CD4-positive, alpha-beta T cell treated with Interleukin-1 beta for 1 hour (primary cell): ENCODE measurements at places on chromosomes 6 and 20.

DNA sequence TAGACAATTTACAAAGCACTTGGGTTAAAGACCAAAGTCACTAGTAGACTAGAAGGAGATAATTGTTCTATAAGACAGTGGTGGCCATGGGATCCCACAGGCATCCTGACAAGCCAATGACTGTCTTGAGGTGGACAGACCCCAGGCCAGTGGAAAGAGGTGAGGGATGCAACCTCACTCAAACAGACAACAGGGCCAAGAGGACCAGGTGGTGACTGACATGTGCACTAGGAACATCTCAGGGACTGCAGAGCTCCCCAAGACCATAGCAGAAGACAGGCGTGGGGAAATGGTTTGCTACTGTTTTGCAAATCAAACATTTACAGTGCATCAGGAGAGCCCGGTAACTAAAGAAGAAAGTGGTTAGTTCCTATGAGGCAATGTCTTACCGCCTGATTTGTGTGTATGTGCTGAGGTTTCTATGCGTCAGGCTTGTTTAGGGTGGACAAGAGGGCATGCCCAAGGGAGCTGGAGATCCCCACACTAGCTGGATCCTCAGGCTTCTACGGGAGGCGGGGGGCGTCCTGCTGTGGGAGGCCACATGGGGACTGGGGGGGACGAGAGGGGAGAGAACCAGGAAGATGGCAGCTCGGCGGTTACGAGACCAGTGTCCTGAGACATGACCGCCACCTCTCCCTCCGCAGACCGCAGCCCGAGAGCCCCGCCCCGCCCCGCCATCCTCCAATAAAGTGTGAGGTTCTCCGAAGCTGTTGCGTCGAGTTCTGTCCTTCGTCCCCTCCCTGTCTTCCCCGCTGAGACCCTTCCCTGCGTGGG is 623 bp upstream of the MRPS26 start:
- DNase-seq, result peak; percentile 61

- DNase-seq, result no peak
Measured at GRCh38 chr6:107361753-107362604, 97.4 kb downstream of the PDSS2 start.

- no peak for DNase-seq
Measured at GRCh38 chr6:2959909-2960719, 11.3 kb downstream of the SERPINB6 start.

DNA sequence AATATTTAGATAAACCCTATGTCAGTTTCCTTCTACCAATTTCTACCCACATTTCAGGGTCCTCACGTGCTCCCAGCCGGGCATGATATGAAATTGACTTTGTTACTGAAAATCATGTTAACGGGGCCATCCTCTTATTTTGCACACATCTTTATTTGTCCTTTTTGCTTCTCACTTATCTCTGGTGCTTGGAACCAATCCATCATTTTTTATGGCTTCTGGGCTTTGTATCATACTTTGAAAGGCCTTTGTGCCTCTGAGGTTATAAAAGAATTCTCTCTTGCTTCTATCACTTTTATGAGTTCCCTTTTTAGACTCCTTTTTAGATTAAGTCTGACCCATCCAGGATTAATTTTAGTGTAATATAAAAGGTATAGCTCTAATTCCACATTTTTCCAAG is 117.1 kb upstream of the PRND start:
- no peak for DNase-seq

GRCh38 chr6:132132924-132133639 is 181.9 kb upstream of the CCN2 start:
- no peak for DNase-seq

- no peak for DNase-seq
Measured at GRCh38 chr6:44129841-44130322, 2.5 kb downstream of the TMEM63B start.

DNA sequence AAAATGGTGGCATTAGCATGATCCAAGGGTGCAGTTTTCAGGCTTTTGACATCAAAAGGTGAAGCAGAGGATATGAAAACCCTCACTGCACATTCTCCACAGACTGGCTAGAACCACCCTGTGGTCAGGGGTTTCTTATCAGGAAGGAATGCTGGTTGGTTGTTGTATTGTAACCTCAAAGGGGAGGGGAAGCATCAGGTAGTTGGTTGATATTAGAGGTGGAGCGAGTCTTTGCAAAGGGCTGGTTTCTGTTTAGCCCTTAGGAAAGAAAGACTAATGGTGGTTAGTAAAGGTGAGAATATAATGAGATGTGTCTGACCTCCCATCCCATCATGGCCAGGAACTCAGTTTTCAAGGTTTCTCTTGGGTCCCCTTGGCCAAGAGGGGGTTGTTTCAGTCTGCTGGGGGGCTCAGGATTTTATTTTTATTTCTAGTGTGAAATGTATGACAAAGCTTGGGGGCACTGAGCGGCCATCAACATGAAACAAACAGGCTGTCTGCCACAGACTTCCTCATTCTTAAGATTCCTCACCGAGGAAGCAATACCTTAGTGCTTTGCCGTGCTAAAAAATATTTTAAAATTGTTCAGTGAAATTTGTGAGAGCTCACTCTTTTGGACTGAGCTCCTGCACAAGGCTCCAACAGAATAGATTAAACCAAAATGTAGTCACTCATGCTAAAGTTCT is 47.5 kb upstream of the PROKR2 start:
- no peak for DNase-seq

DNA sequence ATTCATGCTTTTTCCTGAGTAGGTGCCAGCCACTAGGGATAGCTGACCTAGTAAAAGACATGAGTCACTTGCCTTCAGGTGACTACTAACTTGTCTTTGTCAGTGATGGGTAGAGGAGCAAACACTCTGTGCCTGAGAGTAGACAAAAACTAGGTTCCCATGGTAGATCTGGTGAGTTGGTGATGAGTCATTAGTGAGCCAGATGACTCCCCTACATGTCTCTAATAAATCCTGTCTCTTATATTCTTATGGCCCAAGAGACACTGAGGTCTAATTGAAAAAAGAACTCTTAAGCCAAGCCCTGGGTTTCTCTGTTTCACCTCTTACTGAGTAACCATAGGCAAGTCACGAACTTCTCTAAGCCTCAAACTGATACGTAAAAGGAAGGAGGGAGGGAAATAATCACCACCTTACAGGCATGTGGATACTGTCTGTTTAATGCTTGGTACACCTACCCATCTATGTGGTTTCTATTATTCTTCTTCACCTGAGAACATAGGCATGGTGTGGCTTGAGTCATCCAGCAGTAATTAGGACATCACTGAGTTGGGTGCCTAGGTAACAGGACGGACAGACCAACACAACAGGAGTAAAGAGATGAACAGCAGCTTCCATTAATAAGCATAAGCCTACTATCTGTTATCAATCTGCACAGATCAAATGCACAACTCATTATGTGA is 20.3 kb downstream of the TTPAL start:
- DNase-seq, result no peak

DNA sequence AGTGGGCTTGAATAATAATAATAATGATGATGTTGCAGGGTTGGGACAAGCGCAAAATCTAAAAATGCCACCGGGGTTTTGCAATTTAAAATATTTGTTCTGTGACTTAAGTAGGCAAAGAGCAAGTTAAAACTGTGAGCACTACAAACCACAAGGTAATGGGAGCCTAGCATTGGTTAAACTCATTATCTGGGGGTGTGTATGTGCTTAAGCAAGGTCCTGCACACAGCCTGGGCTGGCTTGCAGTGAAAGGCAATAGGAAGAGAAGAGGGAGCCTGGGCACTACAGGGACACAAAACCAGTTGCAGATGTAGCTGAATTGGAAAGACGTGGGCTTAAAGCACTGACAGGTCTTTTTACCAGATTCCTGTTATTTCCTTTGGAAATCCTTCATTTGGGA is 11.7 kb downstream of the SIM1 start:
- DNase-seq, result no peak

DNA sequence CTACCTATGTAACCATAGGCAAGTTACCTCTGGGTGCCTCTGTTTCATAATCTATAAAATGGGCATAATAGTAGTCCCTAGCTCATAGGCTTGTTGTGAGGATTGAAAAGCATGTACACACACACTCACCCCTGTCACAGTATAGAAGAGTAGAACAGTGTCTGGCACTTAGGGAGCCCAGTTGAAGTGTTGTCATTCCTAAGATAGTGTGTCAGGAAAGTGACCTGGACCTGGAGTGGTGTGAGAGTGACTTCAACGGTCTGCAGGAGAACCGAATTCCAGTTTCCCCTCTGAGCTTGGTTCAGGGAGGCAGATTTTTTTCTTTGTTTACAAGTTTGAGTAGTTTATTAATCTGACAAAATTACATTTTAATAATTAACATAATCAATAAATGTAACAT is 229.9 kb upstream of the MAP3K7 start:
- no peak for DNase-seq

DNA sequence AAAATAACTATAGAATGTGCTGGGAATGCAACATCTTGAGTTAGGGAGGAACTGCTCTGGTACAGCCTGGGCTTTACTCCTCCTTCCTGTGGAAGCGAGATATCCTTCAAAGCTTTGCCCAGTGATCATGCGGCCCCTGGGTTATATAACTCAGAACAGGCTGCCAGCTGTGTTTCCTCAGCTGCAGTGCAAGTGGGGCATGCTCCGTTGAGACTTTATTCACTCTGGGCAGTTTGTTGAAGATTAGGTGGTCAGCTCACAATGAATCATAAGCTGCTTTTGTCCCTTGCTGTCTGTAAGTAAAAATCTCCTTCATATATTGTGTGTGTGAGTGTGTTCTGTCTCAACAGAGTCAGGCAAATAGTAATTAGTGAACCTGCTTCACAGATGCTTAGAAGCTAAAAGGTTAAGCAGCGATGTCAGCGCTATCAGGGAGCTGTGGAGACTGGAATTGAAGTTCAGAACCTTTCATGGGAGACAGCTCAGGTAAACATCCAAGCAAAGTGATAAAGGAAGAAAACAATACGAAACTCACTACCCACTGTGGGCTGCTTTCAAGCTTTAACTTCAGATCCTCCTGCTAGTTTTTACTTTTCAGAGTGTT is 688.4 kb downstream of the HTR1B start:
- DNase-seq, result no peak

GRCh38 chr6:134082191-134082590 is 29.8 kb upstream of the SLC2A12 start:
- no peak for DNase-seq

- DNase-seq, result no peak
Measured at GRCh38 chr6:123380257-123380656, 256.5 kb downstream of the TRDN start.

DNA sequence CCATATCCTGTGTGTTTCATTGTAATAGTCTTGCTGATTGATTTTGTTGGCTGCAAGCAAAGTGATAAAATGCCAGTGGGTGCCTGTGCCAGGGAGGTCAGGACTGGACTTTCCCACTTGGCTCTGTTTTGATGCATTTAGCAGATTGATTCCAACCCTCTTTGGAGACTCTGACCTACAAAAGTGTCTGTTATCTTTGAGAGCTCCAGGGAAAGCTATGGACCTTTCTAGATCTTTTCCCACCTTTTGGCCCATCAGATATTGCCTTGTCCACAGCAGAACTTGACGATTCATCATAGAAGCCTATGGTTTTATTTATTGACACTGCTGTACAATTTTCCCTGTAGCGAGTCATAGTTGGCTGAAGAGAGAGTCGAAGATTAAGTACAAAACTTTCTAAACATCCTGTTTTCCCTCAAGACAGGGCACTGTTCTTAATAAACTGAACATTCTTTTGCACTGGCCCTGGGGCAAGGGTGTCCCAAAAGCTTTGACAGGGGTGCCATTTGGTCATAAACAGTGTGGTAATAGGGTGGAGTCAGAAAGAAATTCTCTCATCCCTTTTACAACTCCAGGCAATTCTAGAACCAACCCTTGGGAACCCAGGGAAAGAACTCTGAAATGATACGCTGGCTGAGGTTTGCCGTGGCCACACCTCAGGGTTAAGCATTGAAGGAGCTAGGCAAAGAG is 53.7 kb downstream of the E2F3 start:
- DNase-seq, result no peak

- DNase-seq, result no peak
Measured at GRCh38 chr6:108661430-108661829, 100.7 kb downstream of the FOXO3 start.

DNA sequence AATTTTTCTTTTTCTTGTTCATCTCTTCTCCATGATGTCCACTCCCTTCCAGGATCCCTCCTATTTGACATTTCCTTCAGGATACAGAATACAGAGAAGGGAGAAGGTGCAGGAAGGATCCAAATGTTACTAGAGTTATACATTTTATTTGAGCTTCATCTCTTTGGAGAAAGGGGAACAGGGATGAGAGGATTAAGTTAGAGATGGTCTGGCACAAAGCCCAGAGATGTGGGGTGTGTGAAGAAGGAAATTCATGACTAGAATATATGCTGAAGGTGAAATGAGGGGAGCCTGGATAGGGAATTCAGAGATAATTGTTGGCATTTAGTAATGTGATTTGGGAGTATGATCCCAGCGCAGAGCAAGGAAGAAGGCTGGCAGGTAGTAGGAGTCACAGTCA is 22.5 kb upstream of the SRPK1 start:
- DNase-seq, result no peak

DNA sequence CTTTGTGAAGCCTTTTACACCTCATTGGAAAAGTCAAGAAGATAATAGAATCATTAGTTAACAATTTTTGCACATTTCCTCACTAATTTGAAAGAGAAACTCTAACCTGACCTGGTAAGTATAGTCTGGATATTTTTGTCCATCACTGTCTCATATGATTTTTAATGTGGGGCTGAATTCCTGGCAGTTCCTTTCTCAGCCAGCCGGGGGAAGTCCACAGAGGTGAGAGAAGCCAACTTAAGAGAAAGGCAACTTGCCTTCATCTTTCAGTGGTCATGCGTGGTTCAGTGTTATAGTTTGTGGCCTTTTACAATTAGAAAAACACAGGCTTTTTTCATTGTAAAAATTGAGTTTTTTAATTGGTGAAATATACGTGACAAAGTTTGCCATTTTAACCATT is 80.6 kb downstream of the CDYL start:
- no peak for DNase-seq

- no peak for DNase-seq
Measured at GRCh38 chr6:128882560-128882959, 378 bp upstream of the LAMA2 start.

- DNase-seq, result peak; percentile 38
Measured at GRCh38 chr6:1709234-1709641, 99.5 kb downstream of the FOXC1 start.

- DNase-seq, result no peak
Measured at GRCh38 chr6:38443352-38444144, 196.2 kb downstream of the BTBD9 start.

- no peak for DNase-seq
Measured at GRCh38 chr6:47308552-47309290, 984 bp downstream of the TNFRSF21 start.
